T-cell (primary cell): ENCODE measurements at places on chromosomes 3 and 15. TPM values are rescaled to one million over a fixed set of nuclear protein-coding genes. Genes with fewer than 3 reads are reported as not detected.

INSYN1 gene
- total RNA-seq = not detected

PRSS50 gene
- not detected for total RNA-seq

LTF gene
- total RNA-seq = not detected

LPP gene
- total RNA-seq = 23.8 TPM

MYL3 gene
- total RNA-seq = not detected

KIF7 gene
- 0.10 TPM for total RNA-seq

TLR9 gene
- 1.6 TPM for total RNA-seq

RAD51 gene
- 1.6 TPM for total RNA-seq

GRCh38 chr3:185677146-185677829 lies 91.2 kb downstream of the SENP2 start:
- DNase-seq = no peak

DNA sequence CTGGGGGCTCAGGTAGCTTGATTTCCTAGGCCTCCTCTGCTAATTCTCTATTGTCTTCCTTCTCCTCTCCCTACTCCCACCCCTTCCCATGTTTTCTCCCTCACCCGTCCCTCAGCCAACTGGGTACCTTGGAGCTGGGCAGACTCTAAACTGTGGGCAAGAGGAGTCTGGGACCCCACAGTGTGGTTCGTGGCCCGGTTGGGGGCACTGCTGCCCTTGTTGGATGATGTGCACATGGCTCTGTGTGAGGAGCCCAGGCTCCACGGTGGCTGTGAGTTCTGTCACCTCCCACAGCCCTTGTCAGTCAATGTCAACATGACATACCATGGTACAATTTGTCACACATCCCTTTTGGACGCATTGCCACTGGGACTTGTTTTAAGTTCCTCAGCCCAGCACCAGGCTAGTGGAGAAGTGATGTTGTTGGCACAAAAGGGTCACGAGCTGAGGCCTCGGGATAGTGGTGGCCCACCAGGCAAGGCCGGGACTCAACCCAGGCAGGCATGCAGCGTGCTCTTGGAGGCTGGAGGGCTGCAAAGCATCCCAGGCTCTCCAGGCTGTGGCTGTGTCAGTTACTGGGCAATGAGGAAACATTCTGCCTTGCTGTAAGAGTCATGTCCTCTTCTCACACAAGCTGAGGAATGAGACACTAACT lies 142.3 kb downstream of the TLE3 start:
- DNase-seq = no peak

DNA sequence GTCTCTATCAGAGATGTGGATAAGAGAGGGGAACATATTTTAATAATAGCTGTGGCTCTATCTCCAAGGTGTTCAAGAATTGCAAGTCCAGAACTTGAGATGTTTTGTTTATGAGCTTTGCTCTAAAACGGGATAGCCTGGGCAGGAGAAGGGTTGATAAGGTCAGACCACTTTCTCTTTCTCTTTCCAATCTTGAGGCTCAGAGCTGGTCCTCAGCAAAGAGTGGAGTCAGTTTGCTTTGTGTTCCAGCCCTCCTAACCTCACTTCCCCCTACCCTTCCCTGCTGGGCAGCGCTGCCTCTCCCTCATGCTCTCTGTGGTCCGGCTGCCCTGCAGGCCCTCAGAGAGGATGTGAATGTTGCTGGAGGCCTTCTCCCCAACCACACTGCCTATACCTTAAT lies 13.8 kb downstream of the KLHL6 start:
- DNase-seq = no peak

GRCh38 chr3:33521736-33522135 lies 81.5 kb upstream of the UBP1 start:
- DNase-seq = no peak

DNA sequence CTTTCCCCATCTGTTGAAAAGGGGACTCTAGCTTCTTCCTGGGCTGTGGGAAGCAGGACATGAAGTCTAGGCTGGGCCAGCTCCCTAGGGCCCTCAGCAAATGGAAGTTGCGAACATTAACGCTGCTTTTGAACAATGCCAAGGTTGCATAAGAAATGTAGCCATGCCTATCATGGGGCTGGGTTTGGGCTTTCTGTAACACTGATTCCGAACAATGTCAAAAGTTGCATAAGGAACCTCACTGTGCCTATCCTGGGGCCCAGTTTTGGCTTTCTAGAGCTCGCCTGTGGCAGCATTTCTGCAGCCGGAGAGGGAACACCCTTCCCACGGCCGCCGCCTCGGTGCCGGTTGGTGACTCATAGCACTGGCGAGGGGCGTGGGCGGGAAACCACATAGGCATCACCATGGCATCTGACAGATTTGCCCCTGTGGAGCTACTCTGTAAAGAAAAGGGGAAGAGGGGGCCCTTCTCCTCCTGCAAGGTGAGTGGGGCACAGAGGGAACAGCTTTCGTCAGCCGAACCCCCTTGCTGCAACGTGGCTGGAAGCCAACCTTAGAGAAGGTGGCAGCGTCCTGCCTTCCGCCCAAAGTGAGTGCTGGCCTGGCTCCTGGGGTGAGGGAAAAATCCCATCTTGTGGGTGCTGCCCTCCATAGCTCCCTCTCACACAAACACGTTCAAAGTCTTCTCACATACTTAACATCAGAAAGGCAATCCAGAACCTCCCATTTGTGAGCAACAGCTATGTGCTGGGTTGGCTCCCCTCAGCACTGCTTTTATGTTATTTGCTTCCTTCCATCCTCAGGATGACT lies 46.6 kb upstream of the ATP2B2 start:
- DNase-seq = peak; percentile 38

DNA sequence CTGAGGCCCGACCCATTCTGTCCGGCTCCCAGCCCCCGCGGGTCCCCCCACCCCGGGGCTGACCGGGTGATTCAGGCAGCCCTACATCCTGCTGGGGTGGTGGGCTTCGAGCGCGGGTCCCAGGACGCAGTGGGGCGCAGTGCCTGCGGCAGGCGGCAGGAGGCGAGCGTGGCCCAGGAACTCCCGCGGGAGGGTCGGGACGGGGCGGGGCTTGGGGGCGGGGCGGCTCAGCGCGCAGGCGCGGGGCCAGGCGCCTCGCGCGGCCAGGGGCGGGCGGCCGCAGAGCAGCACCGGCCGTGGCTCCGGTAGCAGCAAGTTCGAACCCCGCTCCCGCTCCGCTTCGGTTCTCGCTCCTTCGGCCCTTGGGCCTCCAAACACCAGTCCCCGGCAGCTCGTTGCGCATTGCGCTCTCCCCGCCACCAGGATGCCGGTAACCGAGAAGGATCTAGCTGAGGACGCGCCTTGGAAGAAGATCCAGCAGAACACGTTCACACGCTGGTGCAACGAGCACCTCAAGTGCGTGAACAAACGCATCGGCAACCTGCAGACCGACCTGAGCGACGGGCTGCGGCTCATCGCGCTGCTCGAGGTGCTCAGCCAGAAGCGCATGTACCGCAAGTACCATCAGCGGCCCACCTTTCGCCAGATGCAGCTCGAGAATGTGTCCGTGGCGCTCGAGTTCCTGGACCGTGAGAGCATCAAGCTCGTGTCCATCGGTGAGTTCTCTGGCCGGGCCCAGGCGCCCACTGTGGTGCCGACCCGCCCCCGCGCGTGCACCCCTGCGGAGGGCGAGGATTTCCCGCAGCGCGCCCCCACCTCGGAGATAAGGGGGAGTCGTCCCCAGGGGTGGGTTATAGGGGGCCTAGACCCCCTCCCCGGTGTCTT lies at the start of gene FLNB:
Gene FLNB, plus strand, starts transcription at position 282 of the 885 bp plus-strand sequence. Its CDS starts 143 bp downstream, at position 425.
- peak; percentile 84 for DNase-seq

DNA sequence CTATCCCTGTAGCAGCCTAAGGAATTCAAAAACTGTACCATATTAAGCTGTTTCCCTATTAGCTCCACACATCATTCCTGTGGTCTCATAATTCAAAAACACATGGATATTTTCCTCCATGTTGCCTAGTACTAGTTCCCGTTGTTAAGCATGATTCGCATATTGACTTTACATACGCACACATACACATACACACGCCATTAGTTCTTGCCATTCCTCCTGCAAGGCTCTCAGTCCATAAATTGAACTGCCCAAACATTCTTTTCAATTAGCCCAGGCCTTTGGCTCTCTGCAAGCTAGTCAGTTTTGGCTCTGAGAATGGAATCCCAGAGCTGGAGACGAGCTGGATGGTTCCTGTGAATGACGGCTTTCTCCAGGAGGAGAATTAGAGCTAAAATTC lies 57.2 kb upstream of the RAD18 start:
- no peak for DNase-seq

GRCh38 chr15:58554758-58555157 lies 123.0 kb downstream of the LIPC start:
- DNase-seq = no peak

DNA sequence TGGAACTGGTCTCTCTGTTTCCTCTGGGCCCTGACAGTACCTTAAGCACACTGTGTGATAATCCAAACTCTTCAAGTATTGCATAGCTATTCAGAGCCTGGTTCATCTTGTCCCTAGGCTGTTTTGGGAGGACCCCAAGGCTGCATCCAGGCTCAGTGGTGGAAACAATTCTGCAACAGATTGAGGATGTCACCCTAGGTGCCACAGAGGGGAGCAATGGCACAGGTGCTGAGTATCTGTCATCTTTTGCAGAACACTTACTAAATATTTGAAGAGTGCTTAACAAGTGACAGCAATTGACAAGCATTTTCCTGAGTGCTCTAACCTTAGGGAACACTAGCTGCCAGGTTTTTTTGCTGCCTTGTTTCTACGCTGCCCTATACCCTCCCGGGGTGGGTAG lies 27.8 kb downstream of the STARD5 start:
- no peak for DNase-seq

DNA sequence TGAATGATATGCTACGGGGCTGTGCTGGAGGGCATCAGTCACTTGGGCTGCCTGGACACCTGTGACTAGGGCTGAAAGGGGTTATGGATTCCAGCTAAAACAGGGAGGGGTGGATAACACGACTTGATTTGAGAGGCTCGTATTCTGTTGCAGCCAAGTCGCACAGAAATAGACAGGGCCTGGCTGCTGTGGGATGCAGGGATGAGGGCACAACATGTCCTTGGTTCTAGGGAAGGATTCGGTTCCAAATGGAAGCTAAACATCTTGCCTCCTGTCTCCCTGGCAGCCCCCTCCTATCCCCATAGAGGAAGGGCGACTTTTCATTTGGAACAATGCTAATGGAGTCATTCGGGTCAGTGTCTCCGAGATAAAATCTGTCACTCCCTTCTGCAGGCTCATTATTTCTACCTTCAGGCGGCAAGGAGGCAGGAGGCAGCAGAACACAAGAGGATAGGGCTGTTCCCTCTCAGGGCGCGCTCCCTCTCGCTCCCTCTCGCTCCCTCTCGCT lies 433.8 kb upstream of the RBMS3 start:
- DNase-seq = no peak

DNA sequence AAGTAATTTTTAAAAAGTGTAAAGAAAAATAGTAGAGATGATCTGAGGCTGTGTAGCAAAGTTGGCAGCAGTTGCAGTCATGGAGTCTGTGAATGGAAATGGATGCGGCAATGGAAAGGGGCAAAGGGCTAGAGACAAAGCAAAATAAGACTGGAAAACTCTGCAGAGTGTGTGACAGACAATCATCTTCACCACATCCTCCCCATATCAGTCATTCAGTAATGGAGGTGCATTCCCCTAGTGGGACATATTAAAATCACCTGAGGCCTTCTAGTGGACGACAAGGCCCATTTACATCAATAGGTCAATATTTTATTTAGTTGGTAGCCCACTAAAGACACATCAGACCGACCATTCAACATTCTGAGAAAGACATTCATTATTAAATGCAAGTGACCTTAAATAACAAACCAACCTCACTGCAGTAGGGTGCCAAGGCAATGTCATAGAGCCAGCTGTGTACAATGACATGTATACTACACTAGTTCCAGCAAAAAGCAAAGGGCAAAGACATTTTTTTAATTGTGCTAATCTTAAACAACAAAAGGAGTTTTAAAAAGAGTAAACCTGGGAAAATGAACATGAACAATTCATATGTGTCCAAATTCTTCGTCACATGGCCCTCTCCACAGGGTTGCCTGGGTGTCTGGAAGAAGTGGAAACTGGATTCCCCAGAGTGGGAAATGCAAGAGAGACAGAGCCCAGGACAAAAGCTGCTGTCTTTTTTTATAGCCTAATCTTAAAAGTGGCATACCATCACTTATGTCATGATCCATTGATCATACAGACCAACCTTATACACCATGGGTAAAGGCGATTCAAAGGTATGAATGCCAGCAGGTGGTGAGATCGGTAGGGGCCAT lies 15.6 kb upstream of the RAP2B start:
- no peak for DNase-seq

GRCh38 chr3:149371001-149371722 lies 6.3 kb downstream of the TM4SF1 start:
- no peak for DNase-seq

- DNase-seq = no peak
Measured at GRCh38 chr15:72998681-72999466, 53.4 kb upstream of the NEO1 start.

GRCh38 chr3:126798521-126798920 lies 94.5 kb downstream of the CHCHD6 start:
- no peak for DNase-seq

- DNase-seq = no peak
Measured at GRCh38 chr15:43922021-43922420, 95.2 kb downstream of the WDR76 start.

GRCh38 chr3:126748701-126749546 lies 44.9 kb downstream of the CHCHD6 start:
- DNase-seq = no peak

DNA sequence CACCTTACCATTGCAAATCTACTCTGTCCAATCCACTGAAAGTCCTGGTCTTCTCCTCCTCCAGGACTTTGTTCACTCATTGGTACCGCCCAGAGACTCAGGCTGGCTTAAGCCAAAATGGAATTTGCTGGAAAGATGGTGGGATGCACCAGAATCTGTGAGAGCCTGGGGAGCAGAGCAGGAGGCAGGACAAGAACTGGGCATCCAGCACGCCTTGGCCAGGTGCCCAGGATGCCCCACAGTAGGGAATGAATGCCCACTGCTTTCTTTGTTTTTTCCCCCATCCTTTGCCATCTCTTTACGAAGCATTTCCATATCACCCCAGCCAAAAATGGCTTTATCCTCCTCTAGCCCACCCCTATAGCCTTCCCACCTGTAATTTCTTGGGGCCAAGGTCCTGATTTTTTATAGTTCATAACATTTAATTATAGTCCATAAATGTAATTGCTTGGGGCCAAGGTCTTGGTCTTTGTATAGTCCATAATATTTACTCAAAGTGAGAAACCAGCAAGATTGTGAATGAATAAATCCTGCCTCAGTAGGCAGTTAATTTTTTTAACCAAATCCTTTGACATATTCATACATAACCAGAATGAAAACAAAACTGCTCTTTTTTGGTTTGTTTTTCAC lies 23.3 kb upstream of the IREB2 start:
- DNase-seq = no peak

- DNase-seq = no peak
Measured at GRCh38 chr3:37693511-37694283, 168.0 kb upstream of the CTDSPL start.

GRCh38 chr3:40451551-40451950 lies 5.6 kb upstream of the RPL14 start:
- DNase-seq = no peak

GRCh38 chr3:15271785-15272381 lies 60.5 kb downstream of the SH3BP5 start:
- DNase-seq = peak; percentile 88
